ENCODE measurements at places on chromosomes 3 and 15.

DNA sequence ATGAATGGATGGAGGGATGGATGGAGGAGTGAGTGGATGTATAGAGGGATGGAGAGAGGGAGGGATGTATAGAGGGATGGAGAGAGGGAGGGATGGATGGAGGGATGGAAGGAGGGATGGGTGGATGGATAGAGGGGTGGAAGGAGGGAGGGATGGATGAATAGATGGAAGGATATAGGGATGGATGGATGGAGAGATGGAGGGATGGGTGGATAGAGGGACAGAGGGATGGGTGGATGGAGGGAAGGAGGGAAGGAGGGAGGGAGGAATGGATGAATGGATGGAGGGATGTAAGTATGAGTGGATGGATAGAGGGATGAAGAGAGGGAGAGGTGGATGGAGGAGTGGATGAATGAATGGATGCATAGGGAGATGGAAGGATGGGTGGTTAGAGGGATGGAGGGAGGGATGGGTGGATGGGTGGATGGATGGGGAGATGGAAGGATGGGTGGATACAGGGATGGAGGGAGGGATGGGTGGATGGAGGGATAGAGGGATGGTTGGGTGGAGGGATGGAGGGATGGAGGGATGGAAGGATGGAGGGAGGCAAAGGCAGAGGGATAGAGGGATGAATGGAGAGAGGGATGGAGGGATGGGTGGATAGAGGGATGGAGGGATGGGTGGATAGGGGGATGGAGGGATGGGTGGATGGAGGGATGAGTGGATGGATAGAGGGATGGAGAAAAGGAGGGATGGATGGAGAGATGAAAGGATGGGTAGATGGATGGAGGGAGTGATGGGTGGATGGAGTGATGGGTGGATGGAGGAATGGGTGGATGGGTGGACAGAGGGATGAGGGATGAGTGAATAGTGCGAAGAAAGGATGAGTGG is 313.8 kb downstream of the UACA start:
- DNase-seq = no peak

- DNase-seq = no peak
Observed at GRCh38 chr3:126154391-126155279, 25.8 kb downstream of the ALDH1L1 start.

- no peak for DNase-seq
Observed at GRCh38 chr3:47443611-47443995, 32.1 kb downstream of the SCAP start.

DNA sequence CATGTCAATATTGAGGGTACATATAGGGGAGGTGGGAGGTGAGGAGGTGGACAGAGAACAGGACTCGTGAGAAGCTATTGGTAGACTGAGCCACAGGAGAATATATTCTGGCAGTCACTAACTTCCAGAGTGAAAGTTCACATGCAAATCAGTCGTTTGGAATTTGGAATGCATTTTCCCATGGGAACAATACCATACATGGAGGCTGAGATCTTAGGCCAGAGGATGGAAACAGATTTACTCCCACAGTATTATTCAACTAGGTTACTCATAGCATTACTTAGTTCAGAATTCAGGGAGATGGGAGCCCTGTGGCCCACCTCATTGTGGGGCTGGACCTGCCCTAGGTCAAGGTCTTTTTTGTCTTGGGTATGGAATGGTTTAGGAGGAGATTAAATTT is 36.4 kb upstream of the ABHD2 start:
- DNase-seq = no peak

DNA sequence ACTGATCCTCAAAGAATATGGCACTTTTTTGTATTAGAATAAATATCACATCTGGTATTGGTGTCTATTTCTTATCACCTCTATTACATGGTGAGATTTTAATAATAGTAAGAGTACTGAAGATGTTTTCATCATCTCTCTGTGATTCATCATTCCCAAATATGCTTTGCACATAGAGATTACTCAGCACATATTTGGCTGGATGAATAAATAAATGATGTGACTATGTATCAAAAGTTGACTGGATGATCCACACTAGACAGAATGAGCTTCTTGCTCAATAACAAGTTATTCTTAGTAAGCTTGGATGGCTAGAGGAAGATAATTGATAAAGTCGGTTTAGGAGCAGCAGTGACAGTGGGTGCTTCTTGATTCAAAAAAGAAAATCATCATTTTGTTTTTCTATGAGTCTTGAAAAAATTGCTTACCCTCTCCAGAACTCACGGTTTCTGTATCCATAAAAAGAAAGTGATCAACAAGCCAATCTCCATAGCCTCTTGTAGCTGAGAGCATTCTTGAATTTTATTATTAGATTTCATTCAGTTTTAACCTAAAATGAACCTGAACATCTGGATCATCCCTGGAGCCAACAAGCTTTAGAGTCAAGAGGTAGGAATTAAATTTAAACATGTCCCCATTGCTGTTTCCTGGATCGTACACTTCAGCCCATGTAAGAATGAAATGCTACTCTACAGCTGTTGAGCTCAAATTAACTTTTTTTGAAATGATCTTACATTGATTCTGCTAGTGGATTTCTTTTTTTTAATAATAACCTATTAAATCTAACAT is 104.8 kb upstream of the OSTN start:
- no peak for DNase-seq

- no peak for DNase-seq
Observed at GRCh38 chr3:44111482-44111881, 130.2 kb upstream of the TOPAZ1 start.

DNA sequence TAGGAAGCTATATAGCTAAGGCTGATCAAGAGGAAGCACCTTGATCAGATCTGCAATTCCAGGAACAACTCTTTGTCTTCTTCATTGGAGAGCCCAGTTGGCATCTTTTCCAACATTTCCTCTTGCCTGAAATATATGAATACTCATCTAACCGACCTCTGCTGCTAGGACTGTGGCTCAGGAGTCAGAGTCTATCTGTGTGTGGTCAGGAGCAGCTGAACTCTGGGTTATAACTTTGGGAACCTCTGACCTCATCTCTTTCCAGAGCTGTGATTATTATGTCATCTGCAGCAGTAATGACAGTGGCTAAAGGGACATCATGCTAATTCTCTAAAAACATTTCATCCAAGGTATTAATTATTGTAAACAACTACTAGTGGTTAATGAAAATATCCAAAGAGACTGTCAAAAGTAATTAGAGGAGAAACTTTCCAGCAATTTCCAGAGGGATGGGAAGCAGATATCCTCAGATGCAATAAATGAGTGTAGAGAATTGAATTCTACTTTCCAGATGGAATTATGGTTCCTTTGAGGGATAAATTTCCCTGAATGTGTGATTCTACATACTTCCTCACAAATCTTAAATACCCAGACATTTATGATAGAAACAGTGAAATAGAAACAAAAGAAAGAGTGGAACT is 11.5 kb upstream of the SPINK8 start:
- DNase-seq = no peak

DNA sequence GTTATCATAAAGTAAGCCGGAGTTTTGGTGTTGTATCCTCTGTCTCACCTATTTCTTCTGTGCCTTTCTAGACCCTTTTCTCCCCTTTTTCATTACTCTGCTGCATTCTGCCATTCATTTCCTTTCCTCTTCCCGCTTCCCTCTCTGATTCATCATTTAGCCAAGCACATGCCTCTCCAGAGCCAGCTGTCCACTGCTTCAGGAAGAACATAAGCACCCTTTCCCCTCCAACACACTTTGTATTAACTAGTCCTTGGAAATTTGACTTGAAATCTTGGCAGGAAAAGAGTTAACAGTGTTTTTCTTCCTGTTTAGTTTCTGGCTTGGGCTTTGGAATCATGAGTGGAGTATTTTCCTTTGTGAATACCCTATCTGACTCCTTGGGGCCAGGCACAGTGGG is 9.7 kb downstream of the APH1B start:
- no peak for DNase-seq

DNA sequence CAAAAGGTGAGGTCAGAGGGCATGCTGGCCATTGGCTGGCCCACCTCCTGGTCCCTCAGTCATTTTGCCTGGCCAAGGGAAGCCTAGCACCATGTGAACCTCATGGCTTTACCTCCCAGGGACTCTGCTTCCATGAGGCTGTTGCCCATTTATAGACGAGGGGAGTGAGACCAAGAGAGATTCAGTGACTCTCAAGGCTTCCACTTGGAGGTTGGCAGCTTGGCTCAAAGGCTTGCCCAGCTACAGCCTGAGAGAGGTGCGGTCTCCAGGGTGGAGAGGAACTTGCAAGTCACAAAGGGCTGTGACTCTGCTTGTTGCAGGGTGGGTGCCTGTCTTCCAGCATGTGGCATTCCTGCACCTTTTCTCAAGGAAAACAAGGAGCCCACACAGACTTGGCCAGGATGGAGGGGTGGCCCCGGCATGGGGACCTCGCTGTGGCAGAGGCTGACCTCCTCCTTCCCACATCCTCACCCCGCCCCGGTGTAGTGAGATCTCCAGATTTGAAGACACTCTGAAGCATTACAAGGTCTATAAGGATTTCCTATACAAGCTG is 24.5 kb downstream of the CFAP100 start:
- DNase-seq = no peak

DNA sequence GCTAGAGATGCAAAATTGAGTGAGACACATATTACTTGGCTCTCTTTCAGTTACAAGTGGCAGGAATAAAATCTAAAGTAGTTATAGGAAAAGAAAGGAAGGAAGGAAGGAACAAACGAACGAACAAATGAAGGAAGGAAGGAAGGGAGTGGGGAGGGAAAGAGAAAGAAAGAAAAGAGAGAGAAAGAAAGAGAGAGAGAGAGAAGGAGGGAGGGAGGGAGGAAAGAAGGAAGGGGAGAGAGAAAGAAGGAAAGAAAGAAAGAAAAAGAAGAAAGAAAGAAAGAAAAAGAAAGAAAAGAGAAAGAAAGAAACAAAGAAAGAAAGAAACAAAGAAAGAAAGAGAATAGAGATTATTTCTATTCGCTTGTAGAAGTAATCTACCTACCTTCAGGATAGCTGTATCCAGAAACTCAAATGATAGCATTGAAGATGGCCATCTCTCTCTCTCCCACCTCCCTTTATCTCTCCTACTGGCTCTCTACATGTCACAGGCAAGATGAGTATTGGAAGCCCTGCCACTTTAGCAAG is 229.7 kb upstream of the TLE3 start:
- DNase-seq = no peak

DNA sequence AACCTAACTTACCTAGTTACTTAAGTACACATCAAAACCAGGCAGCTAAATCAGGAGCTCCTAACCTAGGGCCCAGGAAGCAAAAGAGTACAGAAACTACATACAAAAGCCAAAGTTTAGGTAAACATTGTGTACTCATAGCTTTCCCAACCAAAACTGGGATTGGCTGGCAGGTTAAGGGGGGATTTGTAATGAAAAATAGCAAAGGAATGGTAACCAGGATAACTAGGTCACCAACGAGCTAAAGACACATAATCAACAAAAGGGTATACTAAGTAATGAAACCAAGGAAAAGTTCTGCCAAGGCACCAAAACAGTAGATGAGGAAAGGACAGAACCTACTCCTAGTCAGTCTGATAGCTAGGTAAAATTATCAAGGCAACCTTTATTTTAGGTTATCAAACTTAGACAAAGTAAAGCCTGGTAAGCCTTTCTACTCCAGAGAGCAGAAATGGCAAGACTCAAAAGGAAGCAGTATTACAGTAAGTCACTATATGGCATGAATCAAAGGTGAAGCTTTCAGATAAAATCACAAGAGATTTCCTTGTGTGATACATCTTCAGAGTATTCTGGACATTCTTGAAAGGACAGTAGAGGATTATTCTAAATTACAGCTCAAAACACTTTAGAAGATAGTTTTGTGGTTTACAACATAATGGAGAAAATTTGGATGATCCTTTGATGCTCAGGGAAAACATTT is 10.2 kb downstream of the TRA2B start:
- no peak for DNase-seq

DNA sequence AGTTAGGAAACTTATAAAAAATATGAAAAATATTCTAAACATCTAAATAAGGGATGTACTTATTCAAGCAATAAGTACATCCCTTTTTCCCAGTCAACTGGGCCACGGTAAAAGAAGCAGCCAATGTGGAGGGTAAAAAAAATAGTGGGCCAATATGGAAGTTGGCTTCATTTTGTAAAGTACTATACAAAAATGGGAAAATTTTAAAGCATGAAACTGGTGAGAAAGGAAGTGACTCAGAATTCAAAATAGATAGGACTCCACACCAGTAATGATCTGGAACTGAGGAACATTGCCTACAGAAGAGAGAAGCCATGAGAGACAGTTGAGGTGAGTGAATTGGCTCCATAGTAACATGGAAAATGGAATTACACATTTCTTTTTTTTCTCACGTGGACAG is 108.9 kb downstream of the FNDC3B start:
- no peak for DNase-seq

DNA sequence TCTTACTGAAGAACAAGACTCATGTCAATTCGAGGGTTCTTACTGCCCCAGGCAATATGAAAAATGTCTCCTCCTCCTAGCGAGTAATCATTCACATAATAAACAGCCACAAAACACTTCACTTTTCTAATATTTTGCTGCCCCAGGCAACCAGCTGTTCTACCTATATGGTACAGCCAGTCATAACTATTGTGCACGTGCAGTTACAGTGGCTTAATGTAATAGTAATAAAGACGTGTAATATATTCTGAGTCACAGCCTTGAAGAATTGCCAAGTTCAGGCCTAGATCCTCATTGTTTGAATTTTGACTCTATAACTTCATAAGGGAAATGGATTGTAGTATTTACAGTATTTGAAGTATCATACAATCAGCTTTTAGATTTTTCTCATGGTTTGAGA is 1250.0 kb upstream of the GBE1 start:
- no peak for DNase-seq

- no peak for DNase-seq
Observed at GRCh38 chr3:170356596-170357175, 829 bp upstream of the SKIL start.

- DNase-seq = no peak
Observed at GRCh38 chr3:149796026-149796425, 3.7 kb upstream of the ANKUB1 start.

- no peak for DNase-seq
Observed at GRCh38 chr3:119401503-119402440, 61.6 kb downstream of the TMEM39A start.

- DNase-seq = no peak
Observed at GRCh38 chr15:93056836-93057235, 32.2 kb downstream of the RGMA start.

- DNase-seq = no peak
Observed at GRCh38 chr15:83104141-83104540, 3.3 kb upstream of the TM6SF1 start.

DNA sequence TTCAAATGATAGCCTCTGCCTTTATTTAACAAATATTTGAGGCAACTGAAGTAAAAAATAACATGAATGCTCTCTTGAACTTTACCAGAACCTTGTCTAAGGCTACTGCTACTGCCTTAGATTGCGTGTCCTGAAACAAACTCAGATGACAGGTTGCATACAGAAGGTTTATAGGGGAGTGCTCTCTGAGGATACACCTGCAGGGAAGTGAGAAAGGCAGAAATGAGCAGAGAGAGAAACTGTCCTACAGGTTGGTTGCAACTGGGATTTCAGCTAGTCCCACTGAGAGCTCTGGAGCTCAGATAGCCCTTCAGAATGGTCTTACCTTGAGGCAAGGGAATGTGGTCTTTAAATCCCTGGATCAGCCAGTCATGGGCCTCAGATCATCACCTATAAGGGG is 165.5 kb downstream of the IL5RA start:
- DNase-seq = no peak

- no peak for DNase-seq
Observed at GRCh38 chr3:88986834-88987233, 120.6 kb upstream of the EPHA3 start.

- DNase-seq = no peak
Observed at GRCh38 chr3:56851966-56852884, 50.5 kb upstream of the ARHGEF3 start.

Measured in activated gamma-delta T cell (primary cell).